ENCODE measurements at places on chromosomes 16 and 17. TPM values are rescaled to one million over a fixed set of nuclear protein-coding genes. Genes with fewer than 3 reads are reported as not detected.
A peak's percentile ranks its signal among the peaks of the same experiment; 100 is the strongest.

GRCh38 chr16:24071666-24072360 lies 184.3 kb upstream of the CACNG3 start:
- DNase-seq, result no peak

- no peak for DNase-seq
Measured at GRCh38 chr16:85369741-85370528, 243.2 kb upstream of the GSE1 start.

- no peak for DNase-seq
Measured at GRCh38 chr17:37671028-37671823, 28.0 kb upstream of the DDX52 start.

GRCh38 chr16:14104066-14104465 lies 32.9 kb downstream of the MRTFB start:
- DNase-seq, result no peak

DNA sequence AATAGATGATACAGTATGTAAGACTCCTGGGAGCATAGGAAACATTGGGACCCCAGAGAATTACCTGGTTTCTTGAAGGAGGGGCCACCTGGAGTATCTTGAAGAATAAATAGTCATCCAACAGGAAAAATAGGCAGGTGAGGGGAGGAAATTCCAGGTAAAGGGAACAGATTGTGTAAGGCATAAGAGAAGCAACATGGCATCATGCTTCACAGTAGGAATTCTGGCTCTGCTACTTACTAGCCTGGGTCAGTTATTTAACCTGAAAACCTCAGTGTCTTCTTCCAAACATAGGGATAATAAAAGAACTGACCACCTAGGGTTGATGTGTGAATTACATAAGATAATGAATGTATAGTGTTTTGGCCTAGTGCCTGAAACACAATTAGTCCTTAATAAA lies 122.1 kb downstream of the CA10 start:
- no peak for DNase-seq

GRCh38 chr16:27290562-27290961 lies 22.0 kb upstream of the NSMCE1 start:
- peak; percentile 80 for DNase-seq

DNA sequence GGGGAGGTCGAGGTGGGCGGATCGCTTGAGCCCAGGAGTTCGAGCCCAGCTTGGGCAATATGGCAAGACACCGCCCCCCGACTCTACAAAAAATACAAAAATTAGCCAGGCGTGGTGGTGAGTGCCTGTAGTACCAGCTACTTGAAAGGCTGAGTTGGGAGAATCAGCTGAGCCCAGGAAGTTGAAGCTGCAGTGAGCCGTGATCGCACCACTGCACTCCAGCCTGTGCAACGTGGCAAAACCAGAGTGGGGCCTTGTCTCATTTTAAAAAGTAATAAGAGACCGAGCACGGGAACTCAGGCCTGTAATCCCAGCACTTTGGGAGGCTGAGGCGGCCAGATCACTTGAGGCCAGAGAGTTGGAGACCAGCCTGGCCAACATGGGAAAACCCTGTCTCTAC lies 24.4 kb upstream of the ABCC1 start:
- DNase-seq, result no peak

- DNase-seq, result no peak
Measured at GRCh38 chr17:58757162-58757613, 1.5 kb downstream of the PPM1E start.

DNA sequence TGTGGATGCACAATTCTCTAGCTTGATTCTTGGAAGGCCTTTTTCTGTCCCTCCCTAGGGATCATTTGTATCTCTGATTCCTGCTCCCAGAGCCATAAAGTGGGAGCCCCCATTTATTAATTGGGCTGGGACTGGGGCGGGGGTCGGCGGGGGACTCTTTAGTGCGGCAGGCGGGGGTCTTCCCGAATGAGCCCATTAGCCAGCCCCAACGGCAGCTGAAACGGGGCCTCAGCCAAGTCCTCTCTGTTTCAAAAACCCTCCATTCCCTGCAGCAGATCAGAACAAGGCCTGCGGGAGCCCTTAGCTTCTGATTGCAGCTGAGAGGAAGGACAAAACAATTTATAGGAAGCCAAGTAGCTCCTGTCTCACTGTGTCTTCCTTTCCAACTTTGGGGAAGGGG lies 67.1 kb downstream of the NEUROD2 start:
- DNase-seq, result no peak

DNA sequence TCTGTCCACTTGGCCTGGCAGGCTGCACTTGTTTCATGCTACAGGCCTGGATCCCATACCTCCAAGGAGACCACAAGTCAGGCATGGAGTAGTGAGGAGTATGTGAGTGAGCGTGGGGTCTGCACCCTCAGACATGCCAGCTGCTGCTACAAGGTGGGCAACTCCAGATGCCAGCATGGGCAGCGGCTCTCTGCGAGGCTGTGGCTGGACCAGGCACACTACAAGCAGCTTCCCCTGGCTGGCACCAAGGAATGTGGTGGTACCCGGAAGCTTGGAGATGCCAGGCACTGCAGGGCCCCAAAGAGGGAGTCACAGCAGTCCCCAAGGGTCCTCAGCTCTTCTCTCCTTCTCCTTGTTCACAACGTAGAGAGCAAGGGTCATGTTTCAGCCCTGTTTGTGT lies 16.1 kb upstream of the DNAH9 start:
- no peak for DNase-seq

GRCh38 chr16:75028544-75029135 lies 29.8 kb downstream of the ZNRF1 start:
- no peak for DNase-seq

GRCh38 chr16:30429418-30429677 lies 482 bp downstream of the DCTPP1 start:
- no peak for DNase-seq

DNA sequence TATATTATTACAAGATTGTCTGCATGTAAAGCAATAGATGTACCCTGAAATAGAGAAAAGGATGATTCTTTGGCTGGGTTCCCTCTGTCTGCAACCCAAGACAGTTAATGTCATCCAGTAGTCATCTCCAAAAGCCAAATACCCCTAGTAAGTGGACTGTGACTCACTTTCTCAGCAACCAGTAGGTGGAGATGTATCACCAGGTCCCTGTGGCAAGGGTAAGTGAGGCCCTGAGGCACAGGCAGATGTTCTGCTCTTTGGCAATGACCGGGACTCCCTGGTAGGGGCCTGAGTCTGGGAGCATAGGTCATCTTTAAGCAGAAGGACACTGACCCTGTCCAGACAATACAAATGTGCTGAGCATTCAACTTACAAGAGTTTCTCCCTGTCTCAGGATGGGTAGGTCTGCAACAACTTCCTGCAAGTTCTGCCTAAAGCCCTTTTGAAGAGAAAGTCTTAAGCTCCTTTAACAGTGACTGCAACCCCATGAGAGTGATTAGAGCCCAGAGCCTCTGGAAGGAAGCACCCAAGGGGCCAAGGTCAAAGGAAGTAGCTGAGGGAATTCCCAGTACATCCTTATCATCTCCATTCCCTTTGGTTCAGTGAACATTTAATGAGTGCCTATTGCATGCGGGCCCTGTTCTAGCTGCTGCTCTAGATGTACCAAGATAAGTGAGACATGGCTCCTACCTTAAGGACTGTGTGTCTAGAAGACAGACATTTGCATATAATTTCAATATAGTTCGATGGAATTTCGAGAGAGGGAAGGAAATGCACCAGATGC lies 31.9 kb downstream of the PMP22 start:
- DNase-seq, result no peak

GRCh38 chr17:55931446-55931845 lies 180.6 kb downstream of the PCTP start:
- no peak for DNase-seq

DNA sequence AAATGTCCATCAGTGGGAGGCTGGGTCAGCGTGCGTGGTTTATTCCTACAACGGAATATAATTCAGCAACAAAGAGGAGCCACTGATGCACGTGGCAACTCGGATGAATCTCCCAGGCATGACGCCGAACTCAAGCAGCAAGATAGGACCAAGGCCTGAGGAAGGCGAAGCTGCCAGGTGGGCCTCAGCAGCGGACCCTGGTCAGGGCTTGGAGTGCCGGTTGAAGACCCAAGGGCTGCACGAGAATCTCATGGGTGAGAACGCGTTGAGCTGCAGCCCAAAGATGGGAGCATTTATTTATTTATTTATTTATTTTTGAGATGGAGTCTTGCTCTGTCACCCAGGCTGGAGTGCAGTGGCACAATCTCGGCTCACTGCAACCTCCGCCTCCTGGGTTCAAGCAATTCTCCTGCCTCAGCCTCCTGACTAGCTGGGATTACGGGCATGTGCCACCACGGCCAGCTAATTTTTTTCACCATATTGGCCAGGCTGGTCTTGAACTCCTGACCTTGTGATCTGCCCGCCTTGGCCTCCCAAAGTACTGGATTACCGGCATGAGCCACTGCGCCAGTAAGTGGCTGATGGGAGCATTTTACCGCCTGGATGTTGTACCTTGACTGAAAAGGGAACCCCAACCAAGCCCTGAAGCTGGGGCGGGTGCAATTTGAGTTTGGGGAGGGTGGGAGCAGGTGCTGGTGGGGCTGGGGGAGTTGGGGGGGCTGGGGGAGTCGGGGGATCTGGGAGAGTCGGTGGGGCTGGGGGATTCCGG lies 18.1 kb upstream of the BAHCC1 start:
- DNase-seq, result no peak

- peak; percentile 74 for DNase-seq
Measured at GRCh38 chr17:67467500-67468455, 90.7 kb downstream of the PITPNC1 start.

MAF gene
- 72.4 TPM for total RNA-seq

ASPHD1 gene
- total RNA-seq, result not detected

TBCD gene
- total RNA-seq, result 38.7 TPM

NKD1 gene
- 5.1 TPM for total RNA-seq

CRAMP1 gene
- 22.2 TPM for total RNA-seq

NHLRC4 gene
- total RNA-seq, result 0.52 TPM

TEKT5 gene
- total RNA-seq, result 0.93 TPM

Data from lower leg skin (tissue), 4 donors.